Hematopoietic multipotent progenitor cell treated with erythropoietin and hydrocortisone succinate and interleukin-3 and kit ligand, for 17 days (in vitro differentiated cells): ENCODE measurements at places on chromosomes 5 and 9.
A peak's percentile ranks its signal among the peaks of the same experiment; 100 is the strongest.

DNA sequence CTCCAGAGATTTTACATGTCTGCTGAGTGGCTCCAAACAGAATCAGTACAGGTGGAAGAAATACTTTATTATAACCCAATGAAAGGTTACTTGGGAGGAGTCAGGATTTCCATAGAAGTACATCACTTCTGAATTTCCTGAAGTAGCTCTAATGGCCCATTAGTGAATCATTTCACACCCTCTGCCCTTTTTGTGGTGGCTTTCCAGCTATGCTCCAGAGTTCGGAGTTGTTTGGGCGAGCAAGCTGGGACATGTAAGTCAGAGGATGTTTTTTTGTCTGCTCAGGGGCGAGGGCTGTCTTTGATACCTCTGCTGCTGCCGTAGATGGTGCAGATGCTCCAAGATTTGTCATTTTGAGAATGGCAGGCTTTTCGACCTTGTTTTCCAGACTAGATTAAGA is 226.1 kb downstream of the GOLPH3 start:
- DNase-seq: no peak

GRCh38 chr9:76810377-76810957 is 46.2 kb downstream of the PCA3 start:
- no peak for DNase-seq

DNA sequence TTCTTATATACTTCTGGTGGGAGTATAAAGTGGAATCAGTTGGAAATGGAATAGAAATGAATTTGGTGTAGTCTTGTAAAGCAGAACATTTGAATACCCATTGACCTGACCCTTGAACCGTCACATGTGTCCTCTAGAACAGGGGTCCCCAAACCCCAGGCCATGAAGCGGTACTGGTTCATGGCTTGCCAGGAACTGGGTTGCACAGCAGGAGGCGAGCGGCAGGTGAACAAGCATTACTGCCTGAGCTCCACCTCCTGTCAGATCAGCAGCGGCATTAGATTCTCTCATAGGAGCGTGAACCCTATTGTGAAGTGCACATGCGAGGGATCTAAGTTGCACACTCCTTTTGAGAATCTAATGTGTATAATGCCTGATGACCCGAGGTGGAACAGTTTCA is 80.0 kb downstream of the RANBP17 start:
- DNase-seq: no peak

DNA sequence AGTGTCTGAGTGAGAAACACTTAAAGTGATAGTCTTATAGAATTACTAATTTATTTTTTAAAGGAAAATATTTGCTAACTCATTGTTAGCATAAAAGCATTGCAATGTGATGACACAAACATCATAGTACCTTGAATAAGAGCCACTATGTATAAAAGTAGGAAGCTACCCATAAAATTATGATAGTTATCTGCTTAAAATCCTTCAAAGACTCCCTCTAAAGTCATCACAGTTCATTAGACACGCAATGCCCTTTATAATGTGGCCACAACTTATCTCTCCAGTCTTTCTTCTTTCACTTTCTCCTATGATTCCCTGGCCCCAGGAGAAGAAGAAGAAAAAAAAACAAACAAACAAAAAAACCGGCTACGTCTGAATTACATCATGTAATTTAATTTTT is 1144.0 kb upstream of the NUDT12 start:
- no peak for DNase-seq

DNA sequence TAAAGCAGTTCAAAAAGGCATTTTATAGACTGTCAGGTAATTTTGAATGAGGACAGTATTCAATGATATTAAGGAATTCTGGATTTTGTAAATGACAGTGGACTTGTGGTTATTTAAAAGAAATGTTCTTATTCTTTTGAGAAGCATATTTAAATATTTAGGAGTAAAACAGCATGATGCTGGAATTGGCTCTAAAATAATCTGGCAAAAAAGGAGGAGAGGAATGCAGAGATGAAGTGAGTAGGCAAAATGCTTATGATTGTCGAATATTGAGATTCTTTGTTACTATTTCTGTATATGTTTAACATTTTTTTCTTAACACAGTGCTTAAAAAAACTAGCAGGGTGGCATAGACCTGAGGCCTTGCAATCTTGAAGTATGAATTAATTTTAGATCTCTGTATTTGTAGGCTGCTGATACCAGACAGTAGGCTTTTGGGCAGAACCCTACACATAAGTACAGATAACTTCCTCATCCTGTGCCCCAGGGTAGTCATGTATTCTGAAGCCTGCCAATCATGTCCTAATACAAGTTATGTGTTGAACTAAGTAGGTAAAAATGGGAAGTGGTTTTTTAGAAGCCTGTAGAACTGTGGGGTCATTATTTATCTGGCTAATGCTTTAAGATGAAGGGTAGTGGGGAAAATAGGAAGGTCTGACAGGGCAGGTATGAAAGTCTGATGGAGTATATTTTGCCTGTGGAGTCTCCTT is 9.4 kb downstream of the CD180 start:
- DNase-seq: no peak

DNA sequence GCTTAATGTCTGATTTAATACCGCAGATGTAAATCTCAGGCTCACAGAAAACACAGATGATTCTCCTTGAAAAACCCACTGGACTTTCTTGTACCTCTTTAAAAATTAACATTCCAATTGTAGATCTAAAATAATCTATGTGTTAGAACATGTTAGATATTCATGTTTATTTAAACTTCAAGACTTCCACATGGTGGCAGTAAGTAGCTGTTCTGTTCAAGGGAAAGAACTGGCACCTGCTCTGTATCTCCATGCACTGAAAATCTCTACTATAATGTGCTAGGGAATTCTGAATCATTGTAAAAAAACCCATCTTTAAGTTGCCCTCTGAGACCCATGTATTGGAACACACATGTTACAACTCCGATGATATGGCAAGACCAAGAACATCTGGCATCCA is 366.9 kb downstream of the DMRTA1 start:
- DNase-seq: no peak

GRCh38 chr5:122470365-122470764 is 158.3 kb downstream of the SNCAIP start:
- DNase-seq: no peak

GRCh38 chr9:134436379-134436762 is 110.1 kb downstream of the RXRA start:
- no peak for DNase-seq

DNA sequence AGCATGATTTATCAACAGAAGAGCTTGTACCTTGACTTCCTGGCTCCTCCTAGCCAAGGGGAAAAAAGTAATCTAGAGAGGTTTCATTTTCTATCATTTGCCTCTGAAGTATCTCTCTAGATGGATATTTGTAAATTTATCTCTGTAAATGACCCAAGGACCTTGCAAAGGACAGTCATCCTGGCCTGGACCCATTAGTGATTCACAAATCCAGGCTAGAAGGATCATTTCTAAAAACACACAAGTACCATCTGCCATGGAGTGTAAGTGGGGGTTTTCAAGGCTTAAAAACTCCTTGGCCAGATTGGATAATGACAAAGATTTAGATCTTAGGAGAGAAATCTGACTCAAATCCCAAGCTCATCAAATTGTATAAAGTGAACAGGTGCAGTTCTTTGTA is 8.1 kb downstream of the TTC23L start:
- no peak for DNase-seq

DNA sequence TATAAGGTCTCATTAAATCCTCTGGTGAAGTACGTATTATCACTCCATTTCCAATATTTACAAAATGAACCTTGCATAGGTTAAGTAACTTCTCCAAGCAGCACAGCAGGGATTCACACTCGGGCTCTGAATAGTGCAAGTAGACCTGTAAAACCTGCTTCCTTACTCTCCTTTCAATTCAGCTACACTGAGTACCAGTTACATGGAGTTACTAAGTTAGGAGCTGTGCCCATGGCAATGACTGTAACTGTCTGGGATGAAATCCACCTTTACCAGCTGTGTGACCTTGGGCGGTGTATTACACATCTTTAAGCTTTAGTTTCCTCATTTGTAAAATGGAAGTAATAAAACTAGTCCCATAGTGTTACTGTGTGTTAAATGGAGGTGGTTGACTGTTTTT is 15.9 kb upstream of the MOB3B start:
- no peak for DNase-seq

GRCh38 chr5:54294097-54294667 is 16.2 kb downstream of the ARL15 start:
- no peak for DNase-seq

DNA sequence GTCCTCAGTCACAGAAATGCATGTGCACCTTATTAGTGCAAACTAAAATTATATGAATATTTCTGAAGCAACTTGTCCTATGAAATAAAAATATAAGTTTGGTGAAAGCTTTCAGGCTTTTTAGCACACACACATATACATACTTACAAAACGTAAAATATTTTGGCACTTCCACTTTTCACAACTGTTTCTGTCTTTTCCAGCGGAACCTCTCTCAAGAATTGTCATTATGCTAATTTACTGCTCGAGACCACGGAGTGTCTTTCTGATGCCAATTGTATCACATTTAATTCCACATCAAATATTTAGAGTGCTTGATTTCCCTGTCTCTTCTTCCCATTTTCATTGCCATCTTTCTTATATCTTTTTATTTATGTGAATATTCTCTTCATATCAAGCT is 100.4 kb downstream of the MEF2C start:
- DNase-seq: no peak

DNA sequence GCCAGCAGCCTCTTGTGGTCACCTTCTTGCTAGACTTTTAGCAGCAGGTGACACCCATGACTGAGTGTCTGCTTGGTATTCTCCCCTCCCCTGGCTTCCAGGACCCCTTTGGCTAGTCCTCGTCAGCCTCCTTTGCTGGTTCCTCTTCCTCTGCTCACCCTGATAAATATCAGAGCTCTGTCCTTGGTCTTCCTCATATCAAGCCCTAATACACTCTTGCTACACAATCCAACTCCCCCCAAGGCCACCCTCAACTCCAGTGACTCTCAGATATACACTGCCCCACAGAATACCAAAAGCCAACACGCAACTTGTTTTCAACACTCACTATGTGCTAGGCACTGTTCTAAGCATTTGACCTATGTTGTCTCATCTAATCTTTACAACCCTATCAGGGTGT is 30.3 kb upstream of the LCP2 start:
- no peak for DNase-seq

- no peak for DNase-seq
Measured at GRCh38 chr9:120904061-120904977, 22.3 kb downstream of the TRAF1 start.

GRCh38 chr5:61274511-61274911 is 57.5 kb upstream of the ZSWIM6 start:
- no peak for DNase-seq

DNA sequence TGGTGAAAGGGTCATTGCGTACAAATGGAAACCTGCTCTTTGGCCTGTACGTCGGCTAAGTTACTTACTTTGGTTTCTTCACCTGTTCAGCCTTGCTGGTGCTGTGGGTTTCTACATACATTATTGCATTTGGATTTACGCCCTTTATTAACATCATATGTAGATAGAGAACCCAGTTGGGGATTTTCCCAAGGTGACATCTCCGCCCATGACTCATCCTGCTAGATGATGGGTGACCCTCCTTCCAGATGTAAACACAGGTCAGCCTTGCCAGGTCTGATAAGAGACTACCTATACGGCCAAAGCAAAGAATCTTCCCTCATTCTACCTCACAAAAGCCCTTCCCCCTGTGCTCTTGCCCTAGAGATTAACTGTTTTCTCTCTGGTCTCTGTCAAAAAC is 360.9 kb downstream of the KDM4C start:
- peak; percentile 37 for DNase-seq

GRCh38 chr9:16879416-16879815 is 8.9 kb upstream of the BNC2 start:
- DNase-seq: no peak

DNA sequence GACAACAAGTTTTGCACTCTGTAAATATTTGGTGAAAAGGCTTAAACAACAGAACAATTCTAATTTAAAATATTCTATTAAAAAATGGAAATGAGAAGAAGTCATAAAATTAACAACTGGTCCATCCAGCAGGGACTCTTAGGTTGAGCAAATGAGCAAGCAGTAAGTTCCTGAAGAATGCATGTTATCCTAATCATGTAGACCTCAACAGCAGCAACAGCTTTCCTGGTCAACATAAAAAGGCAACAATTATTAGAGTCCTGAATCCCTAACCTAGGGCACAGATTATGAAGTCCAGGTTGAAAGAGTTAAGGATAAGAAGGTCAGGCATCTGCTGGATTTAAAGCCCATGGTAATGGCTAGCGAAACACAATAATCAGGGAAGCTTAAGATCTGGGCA is 120.9 kb downstream of the SSBP2 start:
- DNase-seq: no peak

GRCh38 chr5:82917584-82917983 is 159.6 kb downstream of the TMEM167A start:
- DNase-seq: no peak

GRCh38 chr5:75262271-75262670 is 25.6 kb upstream of the ANKRD31 start:
- no peak for DNase-seq

GRCh38 chr5:32562843-32563242 is 22.5 kb upstream of the SUB1 start:
- DNase-seq: no peak

DNA sequence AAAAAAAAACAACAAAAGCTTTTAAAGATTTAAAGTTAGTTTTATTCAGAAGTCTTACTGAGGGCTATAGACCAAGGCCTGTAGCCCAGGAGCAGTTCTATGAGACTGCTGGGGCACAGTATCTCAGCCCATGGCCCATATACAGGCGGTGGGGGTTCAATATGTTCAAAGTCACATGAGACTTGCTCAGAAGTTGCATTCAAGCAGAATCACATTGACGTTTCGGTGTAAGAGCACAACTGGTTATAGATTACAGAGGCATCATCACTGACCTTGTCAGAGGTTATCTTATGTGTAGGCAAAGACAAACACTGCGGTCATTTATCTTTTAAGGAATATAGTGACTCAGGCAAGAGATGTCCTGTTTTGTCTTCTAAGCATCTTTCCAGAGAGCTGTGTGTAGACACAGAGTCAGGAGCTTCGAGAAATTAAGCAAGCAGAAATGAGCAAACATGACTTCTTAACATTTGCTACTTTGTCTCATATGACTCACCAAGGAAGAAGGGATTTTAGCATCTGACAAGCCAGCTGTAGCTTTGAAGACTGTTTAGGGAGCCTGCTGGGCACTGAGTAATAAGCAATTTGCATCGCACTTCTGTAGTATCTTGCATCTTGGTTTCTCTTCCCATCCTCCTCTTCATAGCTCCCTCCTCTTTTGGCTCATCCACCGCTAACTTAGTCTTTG is 12.9 kb upstream of the F2RL1 start:
- DNase-seq: no peak

- no peak for DNase-seq
Measured at GRCh38 chr5:9428272-9428671, 117.6 kb downstream of the SEMA5A start.
